Liver (tissue), 10 donors: ENCODE measurements at places on chromosomes 1 and 21. TPM values are rescaled to one million over a fixed set of nuclear protein-coding genes. Genes with fewer than 3 reads are reported as not detected.

GRCh38 chr1:207670192-207670591 lies 25.3 kb downstream of the CR1L start:
- no peak for DNase-seq

DNA sequence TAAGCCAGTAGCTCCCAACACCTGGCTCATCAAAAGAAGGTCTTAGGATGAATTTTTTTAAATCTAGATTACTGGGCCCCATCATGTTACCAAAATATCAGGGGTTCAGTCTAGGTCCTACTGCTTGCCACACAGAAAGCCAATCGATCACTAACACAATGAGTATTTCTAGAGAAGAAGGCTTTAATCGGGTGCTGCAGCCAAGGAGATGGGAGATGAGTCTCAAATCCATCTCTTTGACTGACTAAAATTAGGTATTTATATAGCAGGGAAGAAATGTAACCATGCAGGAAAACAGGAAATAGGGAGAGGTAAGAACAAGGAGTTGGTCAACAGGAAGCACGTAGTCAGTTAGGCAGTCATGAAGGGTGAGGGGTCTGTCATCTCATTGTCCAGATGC lies 288.2 kb downstream of the CEP170 start:
- no peak for DNase-seq

DNA sequence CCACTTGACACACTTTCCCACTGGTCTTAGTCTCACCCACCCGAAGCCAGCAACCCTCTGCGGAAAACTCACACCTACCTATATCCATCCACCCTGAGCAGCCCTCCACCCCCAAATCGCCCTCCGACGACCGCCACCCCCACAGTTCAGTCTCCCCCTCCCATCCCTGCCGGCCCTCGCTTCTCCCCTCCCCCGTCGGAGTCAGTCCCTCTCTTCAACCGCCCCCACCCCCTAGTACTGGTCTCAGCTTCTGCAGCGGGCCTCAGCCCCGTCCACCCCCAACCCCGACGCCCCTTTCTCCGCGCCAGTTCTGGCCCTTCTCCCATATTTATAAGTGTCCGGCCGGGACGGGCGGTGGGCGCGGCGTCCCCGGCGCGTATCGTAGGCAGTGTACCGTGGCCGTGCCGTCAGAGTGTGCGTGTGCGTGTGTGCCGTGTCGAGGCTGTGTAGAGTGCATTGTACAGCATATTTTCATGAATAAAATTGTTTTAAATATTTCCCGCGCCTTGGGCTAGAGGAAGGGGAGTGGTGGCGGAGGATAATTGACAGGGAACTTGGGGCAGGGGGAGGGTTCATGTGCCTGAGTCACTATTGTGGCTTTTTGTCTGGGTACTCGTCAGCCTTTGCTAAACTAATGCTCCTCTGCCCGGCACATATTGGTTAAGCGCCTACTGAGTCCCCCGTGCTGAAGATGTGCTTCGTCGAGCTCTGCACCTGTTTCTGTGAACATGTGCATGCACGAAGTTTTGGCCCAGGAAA lies 22.0 kb downstream of the FOXO6 start:
- no peak for DNase-seq

GRCh38 chr1:182003953-182004586 lies 57.4 kb downstream of the ZNF648 start:
- DNase-seq: no peak

GRCh38 chr1:153733970-153734369 lies 6.1 kb downstream of the INTS3 start:
- DNase-seq: no peak

The PLPPR4 gene
- polyA plus RNA-seq: 0.02 TPM
